ENCODE measurements at places on chromosomes 11 and 22. TPM values are rescaled to one million over a fixed set of nuclear protein-coding genes. Genes with fewer than 3 reads are reported as not detected.

The MS4A3 gene
- total RNA-seq = not detected

The P2RY2 gene
- 2.9 TPM for total RNA-seq

DNA sequence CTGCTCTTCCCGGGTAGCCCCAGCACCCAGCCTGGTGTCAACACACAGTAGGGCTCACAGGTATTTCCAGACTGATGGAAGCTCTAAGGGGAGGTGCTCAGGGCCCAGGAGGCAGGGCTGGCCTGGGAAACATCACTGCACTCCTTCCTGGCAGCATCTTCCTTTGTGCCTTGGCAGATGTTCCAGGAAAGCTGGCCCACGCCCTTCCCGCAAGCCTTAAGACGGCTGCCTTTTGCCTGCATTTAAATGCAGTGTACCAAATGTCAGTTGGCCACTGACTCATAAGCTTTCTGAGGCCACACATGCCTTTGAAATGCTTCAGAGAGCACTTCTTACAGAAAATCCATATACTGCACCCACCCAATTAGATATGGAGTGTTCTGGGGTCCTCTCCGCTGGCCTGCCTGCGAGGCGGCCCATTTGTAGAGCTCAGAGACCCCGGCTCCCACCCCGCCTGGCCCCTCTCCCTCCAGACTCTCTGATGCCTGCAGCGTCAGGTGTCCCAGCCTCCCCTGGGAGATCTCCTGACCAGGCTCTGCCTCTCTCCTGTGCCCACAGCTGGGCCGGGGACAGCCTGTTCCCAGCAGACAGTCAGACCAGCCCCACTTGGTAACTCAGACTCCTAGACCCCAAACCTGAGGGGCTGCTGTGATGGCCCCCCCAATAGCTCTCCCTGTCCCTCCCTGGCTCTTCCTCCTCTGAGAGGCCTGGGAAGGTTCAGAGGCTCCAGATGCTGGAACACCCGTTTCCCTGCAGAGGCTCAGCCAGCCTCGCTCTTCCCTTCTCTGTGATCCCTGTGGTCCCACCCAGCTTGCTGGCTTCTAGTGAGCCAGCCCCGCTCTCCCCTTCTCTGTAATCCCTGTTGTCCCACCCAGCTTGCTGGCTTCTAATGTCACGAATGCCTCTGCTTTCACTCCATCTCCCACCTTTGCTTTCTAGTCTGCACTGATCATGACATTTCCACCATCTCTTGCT is 47.6 kb upstream of the THY1 start:
- DNase-seq = no peak

GRCh38 chr11:109783840-109784239 is 309.4 kb upstream of the ZC3H12C start:
- DNase-seq = no peak

All from aorta (tissue), 5 donors.